ENCODE measurements at places on chromosomes 13 and 19. TPM values are rescaled to one million over a fixed set of nuclear protein-coding genes. Genes with fewer than 3 reads are reported as not detected.

Gene ARHGAP45
- total RNA-seq = 236 TPM

Gene VPS36
- 40.2 TPM for total RNA-seq

Gene SYNGR4
- total RNA-seq = 0.34 TPM

Gene ICAM4
- total RNA-seq = 1.5 TPM

Gene CGB2
- total RNA-seq = 1.4 TPM

Gene ZNF491
- total RNA-seq = 0.46 TPM

Gene MAST1
- total RNA-seq = 6.0 TPM

Gene SLC1A6
- not detected for total RNA-seq

Gene SOX1
- 0.07 TPM for total RNA-seq

DNA sequence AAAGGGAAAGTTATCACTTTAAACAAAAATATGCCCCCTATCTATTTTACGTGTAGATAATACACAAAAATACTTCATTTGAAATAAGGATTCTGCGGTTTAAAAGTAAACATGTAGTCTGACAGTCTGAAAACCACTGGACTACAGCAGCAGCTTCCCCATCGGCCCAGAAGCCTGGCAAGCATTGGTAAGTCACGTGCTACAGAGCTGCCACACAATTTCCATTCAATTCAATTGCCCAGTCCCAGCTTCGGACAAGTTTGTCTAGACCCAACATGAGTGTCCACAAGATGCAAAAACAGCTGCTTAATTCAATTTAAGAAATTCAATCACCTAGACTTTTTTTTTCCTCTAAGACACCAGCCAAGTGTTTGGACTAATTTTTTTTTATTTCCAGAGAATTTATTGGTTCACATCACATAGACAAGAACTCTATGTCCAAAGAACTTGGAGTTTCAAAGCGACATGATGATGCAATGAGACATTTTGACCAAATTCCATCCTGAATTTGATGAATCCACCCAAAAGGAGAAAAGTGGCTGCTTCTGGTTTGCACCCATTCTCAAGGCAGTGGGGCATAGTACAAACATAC lies 458.9 kb downstream of the COG6 start:
- H3K36me3 ChIP-seq = peaks cover 12% of the 10 kb centered on the region
- H3K27ac ChIP-seq = no peak overlapping the region
- no peak for DNase-seq
- H3K4me1 ChIP-seq = peaks cover 55% of the 10 kb centered on the region
- H3K27me3 ChIP-seq = no peaks in the 10 kb centered on the region

DNA sequence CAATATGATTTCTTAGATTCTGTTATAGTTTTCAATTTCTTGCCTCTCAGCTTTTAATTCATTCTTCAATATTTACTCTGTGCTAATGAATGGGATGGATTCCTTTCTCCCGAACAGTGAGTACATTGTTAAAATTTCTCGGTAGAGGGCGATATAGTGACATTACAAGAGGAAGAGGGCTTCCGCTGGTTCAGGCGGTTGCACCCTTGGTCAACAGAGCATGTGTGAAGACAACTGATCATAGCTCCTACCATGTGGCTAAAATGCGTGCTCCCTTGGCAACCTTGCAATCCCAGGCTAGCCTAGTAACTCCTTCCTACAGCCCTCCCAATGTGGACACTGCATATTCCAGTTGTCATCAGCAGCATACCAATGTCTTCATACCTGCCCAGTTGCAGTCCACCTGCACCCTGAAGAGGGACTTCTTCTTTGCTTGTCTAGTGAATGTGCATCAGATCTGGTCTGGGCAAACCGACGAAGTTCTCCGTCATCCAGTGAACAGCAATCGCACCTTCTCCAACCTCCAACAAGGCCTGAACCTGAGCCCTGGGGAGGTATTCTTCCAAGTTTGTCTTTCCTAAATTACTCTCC lies 653.0 kb upstream of the GPC6 start:
- no peak for DNase-seq
- no peaks in the 10 kb centered on the region for H3K4me1 ChIP-seq
- no peak overlapping the region for H3K27ac ChIP-seq
- H3K36me3 ChIP-seq = no peaks in the 10 kb centered on the region
- no peak overlapping the region for H3K4me3 ChIP-seq
- H3K27me3 ChIP-seq = no peaks in the 10 kb centered on the region

- peaks cover 21% of the 10 kb centered on the region for H3K27me3 ChIP-seq
- DNase-seq = no peak
- peak overlapping the region; percentile 78 for H3K4me3 ChIP-seq
- peaks cover 52% of the 10 kb centered on the region for H3K4me1 ChIP-seq
- H3K27ac ChIP-seq = no peak overlapping the region
These were observed 148.9 kb downstream of the DCT start for GRCh38 chr13:94330552-94331071.

DNA sequence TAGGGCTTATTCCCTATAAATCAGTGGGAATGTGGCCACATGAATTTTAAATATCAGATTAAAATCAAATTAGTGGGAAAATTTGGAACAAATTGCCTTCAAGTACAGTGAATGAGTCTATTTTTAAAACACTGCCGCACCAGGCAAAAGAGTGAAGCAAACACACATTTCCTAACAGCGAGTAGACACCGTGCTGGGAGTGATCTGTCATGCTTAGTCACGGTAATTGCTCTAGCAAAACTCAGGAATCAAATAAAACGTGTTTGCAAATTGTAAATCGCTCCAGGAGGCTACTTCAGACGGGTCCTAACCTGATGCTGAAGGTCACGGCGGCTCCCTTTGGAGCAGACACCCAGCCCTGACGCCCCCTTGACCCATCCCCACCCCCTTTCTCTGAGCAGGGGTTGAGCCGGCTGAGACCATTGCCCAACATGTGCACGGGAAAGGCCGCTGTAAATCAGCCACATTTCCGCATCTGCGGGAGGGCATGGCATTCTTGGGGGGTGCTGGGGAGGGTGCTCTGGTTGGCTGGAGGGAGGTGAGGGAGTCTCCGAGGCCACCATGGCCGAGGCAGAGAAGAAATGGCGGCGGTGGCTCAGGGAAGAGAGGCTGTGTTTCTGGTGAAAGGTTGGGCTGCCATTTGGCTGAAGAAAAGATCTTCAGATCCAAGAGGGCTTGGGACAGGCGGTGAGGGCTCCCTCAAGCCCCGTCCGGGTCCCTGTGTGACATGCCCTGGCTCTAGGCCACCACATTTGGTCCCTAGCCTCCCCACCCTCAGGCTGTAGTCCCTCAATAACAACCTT lies 8.9 kb downstream of the CEBPA start:
- DNase-seq = no peak
- peaks cover 31% of the 10 kb centered on the region for H3K27me3 ChIP-seq
- H3K27ac ChIP-seq = no peak overlapping the region
- H3K4me1 ChIP-seq = peaks cover 5% of the 10 kb centered on the region
- no peak overlapping the region for H3K4me3 ChIP-seq

DNA sequence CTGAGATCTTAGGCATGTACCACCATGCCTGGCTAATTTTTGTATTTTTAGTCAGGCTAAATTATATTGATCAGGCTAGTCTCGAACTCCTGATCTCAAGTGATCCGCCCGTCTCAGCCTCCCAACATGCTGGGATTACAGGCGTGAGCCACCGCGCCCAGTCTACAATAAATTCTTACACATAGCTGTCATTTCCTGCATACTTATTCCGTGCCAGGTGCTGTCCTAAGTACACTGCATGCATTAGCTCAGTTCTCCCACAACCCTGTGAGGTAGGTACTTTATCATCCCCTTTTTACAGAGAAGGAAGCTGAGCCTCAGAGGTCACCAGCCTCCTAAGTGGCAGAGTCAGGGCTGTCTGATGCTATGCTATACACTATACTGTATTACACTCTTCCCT lies 7.2 kb upstream of the RHPN2 start:
- no peaks in the 10 kb centered on the region for H3K27me3 ChIP-seq
- no peak overlapping the region for H3K4me3 ChIP-seq
- H3K27ac ChIP-seq = no peak overlapping the region
- H3K4me1 ChIP-seq = no peaks in the 10 kb centered on the region

GRCh38 chr13:76879883-76880270 lies 6.3 kb downstream of the KCTD12 start:
- H3K4me1 ChIP-seq = peaks cover 51% of the 10 kb centered on the region
- DNase-seq = no peak
- H3K27ac ChIP-seq = no peak overlapping the region
- peaks cover 3% of the 10 kb centered on the region for H3K27me3 ChIP-seq
- H3K4me3 ChIP-seq = peak overlapping the region; percentile 90

GRCh38 chr13:84739021-84739420 lies 856.7 kb upstream of the SLITRK1 start:
- H3K27ac ChIP-seq = no peak overlapping the region
- no peaks in the 10 kb centered on the region for H3K4me1 ChIP-seq
- no peak for DNase-seq
- no peaks in the 10 kb centered on the region for H3K36me3 ChIP-seq
- no peaks in the 10 kb centered on the region for H3K27me3 ChIP-seq

DNA sequence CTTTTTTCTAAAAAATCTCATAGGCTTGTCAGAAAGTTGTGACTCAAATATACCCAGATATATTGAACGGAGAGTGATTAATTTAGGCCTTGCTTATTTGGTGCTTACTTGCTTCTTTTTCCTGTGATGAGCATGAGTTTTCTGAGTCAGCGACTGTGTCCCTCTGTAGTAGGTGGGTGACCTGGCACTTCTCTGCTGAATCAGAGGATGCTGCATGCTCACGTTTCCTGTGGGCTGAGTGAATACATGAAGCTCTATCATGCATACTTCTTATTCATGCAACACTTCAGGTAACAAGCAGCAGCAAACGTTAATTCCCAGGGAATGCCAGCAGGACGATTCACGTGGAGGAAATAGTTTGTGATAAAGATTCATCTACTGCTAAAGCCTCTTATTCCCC lies 245.0 kb downstream of the KLF5 start:
- no peaks in the 10 kb centered on the region for H3K36me3 ChIP-seq
- no peak overlapping the region for H3K4me3 ChIP-seq
- no peaks in the 10 kb centered on the region for H3K27me3 ChIP-seq
- peak; percentile 51 for DNase-seq

DNA sequence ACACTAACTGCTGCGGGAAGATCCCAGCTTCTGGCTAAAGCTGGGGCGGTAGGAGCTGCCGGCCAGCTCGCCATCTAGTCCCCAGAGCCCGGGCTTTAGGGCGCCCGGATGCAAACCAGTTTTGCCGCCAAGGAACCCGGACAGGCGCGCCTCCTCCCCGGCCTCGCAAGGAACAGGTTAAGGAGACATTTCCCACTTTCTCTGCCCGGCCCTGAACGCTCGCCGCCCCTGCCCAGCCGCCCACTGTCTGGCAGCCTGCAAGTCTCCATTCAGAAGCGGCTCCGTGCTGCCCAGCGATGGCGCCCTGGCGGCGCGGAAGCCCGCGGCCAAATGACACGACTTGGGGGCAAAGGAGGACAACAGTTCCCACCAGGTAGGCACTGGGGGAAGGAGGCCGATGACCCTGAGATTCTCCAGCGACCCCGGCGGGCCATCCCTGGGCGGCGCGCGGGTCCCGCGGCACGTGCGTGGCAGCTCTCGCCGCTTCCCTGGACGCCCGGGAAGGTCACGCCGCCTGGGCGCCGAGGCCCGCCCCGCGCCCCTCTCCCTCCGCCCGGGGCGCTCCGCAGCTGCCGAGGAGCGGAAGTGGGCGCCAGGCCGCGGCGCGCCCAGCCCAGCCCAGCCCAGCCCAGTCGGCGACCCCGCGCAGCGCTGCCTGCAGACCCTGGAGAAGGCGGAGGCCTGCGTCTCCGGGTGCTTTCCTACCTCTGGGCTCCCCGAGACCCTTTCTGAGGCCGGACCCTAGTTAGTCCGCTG lies 42.2 kb upstream of the HNRNPA1L2 start:
- H3K36me3 ChIP-seq = no peaks in the 10 kb centered on the region
- peaks cover 6% of the 10 kb centered on the region for H3K4me1 ChIP-seq
- no peak overlapping the region for H3K27ac ChIP-seq
- peak overlapping the region; percentile 79 for H3K4me3 ChIP-seq

- peaks cover 56% of the 10 kb centered on the region for H3K27me3 ChIP-seq
- H3K36me3 ChIP-seq = no peaks in the 10 kb centered on the region
- H3K4me1 ChIP-seq = peaks cover 16% of the 10 kb centered on the region
- DNase-seq = no peak
- H3K27ac ChIP-seq = no peak overlapping the region
- H3K4me3 ChIP-seq = peak overlapping the region; percentile 63
These were observed 165.0 kb downstream of the USP12 start for GRCh38 chr13:27006519-27007161.

DNA sequence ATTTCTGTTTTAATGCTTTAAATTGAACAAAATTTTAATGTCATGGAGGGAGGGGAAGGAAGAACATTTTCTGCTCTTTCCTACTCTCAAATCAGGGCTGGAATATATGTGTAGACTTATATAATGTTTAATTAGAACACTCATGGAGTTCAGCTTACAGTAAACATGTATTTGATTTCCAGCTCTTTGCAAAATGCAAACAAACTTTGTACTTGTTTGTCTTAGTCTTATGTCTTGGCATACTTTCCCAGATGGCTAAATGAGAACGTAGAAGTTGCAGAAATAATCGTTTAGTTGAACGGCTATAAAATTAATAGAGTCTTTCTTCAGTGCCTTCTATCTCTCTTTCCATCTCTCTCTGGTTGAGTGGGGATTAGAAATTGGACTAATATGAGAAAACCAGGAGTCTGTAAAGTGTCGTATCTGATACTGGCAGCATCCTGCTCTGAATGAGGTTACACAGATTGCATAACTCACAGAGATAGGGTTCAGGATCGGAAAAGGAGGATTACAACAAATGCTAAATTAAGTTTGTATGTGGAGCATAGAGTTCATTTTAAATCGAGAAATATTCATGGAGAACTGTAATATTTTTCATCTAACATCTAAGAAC lies 82.3 kb downstream of the FGF9 start:
- no peak for DNase-seq
- H3K27ac ChIP-seq = no peak overlapping the region
- H3K36me3 ChIP-seq = no peaks in the 10 kb centered on the region
